ENCODE measurements at places on chromosomes 3 and 15.
A peak's percentile ranks its signal among the peaks of the same experiment; 100 is the strongest.

- DNase-seq, result no peak
Observed at GRCh38 chr3:153138276-153139210, 23.5 kb upstream of the RAP2B start.

- no peak for DNase-seq
Observed at GRCh38 chr3:80753021-80753420, 985.2 kb upstream of the ROBO1 start.

GRCh38 chr15:56537881-56538280 lies 72.9 kb upstream of the MNS1 start:
- DNase-seq, result peak; percentile 15

- DNase-seq, result no peak
Observed at GRCh38 chr15:87348746-87349145, 907.8 kb downstream of the NTRK3 start.

DNA sequence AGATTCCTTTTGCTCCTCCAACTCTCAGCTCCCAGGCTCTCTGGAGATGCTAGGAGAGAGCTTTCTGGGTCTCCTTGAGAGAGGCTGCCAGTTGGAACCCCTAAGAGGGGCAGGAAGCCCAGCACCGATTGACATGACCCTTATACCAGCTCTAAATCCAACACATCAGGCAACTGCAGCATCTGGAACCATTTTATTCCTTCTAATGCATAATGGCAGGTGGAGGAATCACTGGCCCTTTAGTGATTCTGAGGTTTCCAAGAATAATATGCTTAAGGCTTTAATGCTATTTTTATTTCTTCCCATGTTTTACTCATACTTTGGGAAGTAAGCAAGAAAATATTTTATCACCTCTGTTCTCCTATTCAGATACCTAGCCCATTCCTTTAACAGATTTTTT lies 60.3 kb upstream of the TEX264 start:
- DNase-seq, result no peak

- DNase-seq, result no peak
Observed at GRCh38 chr3:69005071-69005790, 8.3 kb downstream of the EOGT start.

GRCh38 chr3:164577667-164578210 lies 500.6 kb downstream of the SI start:
- no peak for DNase-seq

GRCh38 chr3:57982561-57983243 lies 25.5 kb upstream of the FLNB start:
- no peak for DNase-seq

DNA sequence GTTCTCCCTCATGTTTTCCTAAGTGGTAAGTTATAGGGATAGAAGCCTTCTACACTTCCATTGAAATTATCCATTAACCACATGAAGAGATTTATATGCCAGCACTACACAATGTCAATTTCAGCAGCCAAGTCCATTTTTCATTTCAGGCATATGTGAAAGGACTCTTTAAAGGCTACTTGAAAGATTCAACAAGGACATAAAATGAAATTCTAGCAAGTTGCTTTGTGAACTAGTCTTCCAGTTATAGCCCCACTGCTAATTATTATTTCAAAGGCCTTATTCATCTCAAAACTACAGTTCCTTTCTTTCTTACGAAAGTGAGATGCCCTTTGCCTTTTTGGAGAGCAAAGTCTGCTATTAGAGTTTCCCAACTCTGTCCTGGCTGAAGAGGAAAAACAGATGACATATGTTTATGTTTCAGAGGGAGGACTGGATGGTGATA lies 66.0 kb upstream of the SLC2A2 start:
- DNase-seq, result no peak

DNA sequence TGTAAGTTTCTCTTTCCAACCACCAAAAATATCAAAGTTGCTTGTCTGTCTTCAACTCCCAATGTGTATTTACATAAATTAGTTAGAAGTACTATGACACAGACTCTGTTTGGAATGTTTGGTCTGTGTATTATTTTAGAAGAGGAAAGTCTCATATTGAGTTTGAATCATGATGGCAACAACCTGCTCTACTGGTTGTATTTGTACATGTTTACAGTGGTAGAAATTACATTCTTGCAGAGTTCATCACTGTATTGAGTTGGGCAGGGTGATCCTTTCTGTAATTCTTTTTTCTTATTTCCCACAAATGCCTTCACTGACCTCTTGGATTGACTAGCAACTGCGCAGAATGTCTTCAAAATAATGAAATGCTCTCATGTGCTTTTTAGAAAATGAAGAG lies 149.6 kb downstream of the CHL1 start:
- no peak for DNase-seq

GRCh38 chr15:78023081-78023665 lies 54.3 kb downstream of the TBC1D2B start:
- DNase-seq, result no peak

DNA sequence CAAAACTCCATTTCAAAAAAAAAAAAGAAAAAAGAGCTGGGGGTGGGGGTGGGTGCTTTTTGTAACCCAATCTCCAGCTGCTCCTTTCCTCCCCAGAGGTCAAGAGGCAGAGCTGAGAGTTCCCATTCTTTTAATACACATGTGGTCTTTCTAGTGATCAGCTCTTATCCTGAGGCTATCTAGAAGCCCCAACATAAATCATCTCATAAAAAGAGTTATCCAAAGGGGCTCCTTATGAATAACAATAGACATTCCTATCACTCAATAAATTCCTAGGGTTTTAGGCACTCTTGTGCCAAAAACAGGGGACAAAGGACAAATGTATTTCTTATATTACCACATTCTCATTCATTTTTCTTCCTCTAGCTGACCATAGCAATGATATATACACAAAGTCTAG lies 25.1 kb upstream of the GAP43 start:
- no peak for DNase-seq

- no peak for DNase-seq
Observed at GRCh38 chr3:120263792-120264191, 21.2 kb downstream of the GPR156 start.

DNA sequence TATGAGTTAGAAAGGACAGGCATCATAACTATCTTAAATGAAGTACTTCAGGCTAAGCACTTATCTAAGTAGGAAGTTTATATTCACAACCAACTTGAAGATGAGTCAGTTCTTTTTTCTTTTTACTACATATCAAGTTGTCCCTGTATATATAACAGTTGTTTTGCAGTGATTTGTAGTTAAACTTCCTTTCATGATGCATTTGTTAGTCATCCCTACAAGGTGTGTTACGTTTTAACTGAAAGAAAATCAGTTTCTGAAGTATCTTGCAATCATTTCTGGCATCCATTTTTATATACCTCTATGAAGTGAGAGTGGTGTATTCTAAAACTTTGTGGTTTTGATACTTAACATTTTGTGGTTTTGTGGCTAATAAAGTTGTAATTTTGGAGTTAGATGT lies 46.1 kb downstream of the ZFAND6 start:
- no peak for DNase-seq

DNA sequence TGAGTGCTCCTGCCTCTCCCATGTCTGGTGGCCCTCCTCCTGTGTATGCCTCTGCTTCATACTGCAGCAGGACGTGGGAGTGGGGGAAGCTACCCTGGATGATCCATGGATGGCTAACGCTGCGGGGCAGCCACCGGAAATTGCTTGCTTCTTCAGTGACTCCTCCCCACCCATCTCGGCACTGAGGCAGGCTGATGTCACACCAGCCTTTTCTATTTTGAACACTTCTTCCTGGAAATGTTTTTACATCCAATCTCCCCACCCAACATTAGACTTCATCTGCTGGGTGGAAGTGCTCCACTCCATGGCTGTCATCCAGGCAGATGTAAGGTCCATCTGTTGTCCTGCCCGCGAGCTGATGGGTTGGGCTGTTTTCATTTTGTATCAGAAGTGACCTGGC lies 58.9 kb upstream of the MUC13 start:
- no peak for DNase-seq

DNA sequence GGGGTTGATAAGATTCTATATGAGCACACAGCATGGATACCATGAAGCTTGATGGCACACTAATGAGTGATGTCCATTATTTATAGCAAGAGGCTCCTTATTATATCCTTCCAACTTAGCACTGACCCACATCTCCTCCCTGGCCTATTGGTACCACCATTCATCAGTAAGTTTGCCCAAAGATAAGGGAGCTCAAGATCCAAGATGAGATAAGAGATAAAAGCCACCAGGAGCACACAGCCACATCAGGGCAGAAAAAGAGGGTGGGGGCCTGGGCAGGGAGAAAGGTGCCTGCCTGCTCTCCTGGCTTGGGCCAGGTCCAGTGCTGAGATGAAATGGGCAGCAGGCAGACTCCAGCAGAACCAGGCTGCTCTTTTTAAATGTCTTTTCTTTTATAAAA lies 4.4 kb upstream of the PPP1R14D start:
- DNase-seq, result no peak

DNA sequence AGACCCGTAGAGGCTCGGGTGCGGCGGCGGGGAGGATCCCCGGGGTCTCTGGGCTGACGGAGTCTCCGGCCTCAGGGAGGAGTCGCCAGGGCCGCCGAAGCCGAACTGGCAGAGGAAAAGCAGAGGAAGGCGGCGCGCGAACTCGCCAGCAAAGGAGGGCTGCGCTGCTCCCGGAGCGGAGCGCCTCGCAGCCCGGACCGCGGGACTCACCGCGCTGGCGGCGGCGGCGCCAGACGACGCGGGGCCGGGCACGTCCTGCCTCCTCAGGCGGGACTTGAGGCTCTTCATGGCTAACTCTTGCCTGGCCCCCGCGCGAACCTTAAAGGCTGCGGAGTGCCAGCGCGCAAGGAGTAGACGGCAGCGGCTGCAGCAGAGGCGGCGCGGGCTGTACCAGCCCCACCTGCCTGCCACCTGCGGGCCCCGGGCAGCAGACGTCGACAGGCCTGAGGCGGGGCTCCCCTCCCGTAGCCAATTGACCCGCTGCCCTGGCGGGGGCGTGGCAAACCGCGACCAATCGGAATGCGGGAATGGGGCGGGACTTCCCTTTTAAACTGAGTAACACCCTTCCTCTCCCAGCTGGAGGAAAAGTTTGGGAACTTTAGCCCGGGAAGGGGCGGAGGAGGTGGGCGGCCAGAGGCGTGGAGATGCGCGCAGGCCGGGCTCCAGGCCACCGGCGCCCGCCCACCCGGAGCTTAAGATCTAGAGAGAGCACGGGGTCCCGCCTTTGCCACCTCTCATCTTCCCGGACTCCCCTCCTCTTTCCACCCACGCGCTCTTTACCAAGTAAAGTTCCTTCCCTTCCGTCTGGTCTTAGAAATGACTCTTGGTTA lies at the start of gene UACA:
TSS of gene UACA (minus strand) at position 439 of the 830 bp plus-strand sequence. CDS start at position 288, 151 bp downstream.
- DNase-seq, result peak; percentile 33

DNA sequence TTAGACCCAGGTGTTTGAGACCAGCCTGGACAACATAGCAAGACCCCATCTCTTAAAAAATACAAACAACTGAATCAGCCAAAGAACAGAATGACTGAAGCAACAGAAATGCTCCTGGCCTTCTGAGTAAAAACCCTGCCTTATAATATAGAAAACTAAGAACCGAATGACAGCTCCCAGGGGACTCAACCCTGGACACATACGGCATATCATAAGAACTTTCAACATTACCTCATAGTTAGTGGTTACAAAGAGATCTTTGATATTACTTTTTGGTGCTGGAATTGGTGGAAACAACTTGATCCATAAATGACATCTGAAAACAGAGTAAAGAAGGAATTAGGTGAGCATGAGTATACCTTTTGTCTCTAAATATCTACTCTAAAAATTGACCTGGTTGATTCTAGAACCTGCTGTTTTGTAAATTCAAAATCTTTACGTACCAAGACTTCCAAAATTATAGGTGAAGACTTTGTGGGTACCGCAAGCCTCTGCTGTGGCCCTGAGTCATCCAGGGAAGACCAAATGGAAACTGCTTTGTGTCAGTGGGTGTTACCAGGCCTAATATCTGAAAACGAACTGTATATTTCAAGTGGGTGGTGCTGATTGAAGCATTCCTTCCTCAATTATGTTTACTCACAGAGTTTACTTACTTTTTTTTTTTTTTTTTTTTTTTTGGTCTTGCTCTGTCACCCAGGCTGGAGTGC lies 35.5 kb downstream of the IL5RA start:
- DNase-seq, result no peak

DNA sequence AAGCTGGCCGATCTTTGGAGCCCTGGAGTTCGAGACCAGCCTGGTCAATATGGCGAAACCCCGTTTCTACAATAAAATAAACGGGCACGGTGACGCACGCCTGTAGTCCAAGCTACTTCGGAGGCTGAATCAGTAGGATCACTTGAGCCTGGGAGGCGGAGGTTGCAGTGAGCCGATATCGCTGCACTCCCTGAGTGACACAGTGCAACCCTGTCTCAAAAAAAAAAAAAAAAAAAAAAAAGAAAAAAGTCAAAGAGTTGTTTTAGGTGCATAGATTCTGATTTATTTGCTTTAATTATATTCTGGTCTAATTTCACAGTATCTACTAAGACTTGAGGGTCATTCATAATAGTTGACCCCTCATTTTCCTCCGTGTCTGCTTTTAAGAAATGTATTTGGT lies 1.7 kb downstream of the ARL13B start:
- DNase-seq, result no peak

DNA sequence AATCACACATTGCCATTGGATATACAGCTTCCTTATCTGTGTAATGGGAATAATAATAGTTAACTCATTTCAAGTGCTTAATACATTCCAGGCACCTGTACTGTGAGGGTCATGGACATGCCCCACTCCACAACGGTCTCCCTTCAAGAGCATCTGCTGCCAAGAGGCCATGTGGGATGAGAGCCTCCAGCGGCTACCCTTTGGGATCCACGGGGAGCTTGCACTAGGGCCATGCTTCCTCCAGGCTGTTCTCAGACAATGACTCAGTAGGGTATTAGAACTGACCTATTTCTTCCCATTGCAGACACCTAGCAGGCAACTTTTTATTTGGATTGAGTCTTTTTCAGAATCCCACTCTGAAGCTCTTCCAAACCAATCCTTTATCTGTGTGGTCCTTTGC lies 1078.9 kb downstream of the TUSC7 start:
- DNase-seq, result no peak

GRCh38 chr3:113498221-113499005 lies 16.5 kb downstream of the SPICE1 start:
- DNase-seq, result no peak

DNA sequence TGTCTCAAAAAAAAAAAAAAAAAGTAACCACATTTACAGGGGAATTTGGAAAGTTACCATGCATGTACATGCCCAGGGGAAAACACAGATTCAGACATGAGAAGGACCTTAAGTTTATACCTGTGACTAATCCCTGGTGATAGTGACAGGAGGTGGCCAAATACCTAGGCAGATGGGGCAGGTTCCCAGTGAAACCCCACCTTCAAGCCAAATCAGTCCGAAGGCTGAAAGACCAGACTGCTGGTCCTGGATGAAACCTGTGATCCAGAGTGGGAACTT lies 15.8 kb downstream of the SPCS1 start:
- DNase-seq, result no peak

GRCh38 chr3:190646996-190647395 lies 133.1 kb downstream of the IL1RAP start:
- no peak for DNase-seq
